Cerebellar cortex (tissue), 1 donor: ENCODE measurements at places on chromosomes 12 and 14.

GRCh38 chr14:76920331-76921087 lies 94.3 kb downstream of the LRRC74A start:
- DNase-seq = no peak

- peak; percentile 32 for DNase-seq
These were observed 652 bp downstream of the BAZ1A start for GRCh38 chr14:34874386-34875030.

DNA sequence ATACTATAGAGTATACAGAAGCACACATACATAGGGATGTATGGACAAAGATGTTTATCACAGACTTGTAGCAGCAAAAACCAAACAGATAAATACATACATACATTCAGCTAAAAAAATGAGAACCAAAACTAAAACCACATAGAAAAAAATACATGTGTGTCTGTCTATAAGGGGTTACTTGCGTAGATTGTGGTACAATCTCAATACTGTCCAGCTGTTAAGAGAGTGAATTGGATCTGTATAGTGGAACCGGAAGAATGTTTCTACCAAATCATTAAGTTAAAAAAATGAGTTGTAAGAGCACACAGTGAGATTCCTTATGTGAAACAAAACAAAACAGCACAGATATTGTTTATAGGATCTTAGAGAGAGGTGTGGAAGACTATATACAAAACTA lies 44.2 kb upstream of the DCD start:
- DNase-seq = no peak

GRCh38 chr12:44015333-44015941 lies 179.6 kb downstream of the TMEM117 start:
- peak; percentile 85 for DNase-seq
